ENCODE measurements at places on chromosomes 2 and 18.
A peak's percentile ranks its signal among the peaks of the same experiment; 100 is the strongest.

DNA sequence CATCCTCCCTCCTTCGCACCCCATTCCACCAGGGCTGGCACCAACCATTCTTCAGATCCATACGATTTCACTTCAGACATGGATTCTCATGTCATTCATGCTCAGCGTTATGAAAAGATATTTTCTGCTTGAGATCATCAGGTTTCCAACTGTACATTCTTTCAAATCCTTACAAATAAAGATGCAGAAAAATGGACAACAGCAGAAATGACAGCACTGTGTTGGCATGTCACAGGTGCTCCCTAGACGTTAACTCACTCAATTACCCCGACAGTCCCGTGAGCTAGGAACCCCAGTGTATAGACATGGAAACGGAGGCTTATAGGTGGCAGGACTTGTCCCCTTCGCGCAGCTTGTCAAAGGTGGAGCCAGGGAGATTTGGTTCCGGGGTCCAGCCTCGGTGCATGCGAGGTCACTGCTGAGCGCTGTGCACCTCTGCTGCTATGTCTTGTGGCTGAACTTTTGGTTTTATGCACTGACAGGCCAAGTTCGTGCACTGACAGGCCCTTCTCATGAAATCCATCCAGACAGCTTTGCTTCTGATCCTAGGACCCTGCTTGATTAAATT, 17.7 kb downstream of the FHL2 start:
- DNase-seq, result no peak

DNA sequence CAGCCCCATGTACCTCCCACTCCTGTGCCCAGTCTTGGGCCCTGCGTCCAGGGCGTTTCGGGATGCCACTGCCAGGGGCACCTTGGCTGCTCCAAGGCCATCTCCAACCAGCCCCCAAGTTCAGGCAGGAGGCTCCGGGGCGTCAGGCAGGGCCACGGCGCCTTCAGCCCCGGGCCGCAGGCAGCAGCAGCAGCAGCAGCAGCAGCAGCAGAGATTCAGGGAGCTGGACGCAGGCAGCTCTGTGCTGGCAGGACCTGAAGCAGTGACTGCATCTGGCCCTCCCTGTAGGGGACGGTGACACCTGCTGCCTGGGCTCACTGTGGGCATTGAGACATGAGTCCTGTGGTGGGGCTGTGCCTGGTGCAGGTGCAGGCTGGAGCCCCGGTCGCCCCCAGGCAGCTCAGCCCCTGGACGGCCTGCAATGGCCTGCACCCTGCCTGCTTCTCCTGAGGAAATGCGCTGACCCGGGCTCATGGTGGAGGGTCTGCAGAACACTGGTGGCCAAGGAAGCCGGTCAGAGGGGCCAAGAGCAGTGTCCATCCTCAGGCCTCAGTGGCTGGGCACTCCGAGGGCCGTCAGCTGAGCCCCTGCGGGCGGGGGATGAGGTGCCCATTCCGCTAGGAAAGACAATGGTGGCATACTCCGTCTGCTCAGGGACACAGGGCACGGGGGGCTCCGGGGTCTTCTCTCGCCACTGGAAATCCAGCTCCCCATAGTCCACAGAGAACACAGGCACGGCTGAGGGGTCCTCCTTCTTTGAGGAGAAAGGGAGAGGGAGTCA, 8.0 kb downstream of the PDCD1 start:
- DNase-seq, result no peak

DNA sequence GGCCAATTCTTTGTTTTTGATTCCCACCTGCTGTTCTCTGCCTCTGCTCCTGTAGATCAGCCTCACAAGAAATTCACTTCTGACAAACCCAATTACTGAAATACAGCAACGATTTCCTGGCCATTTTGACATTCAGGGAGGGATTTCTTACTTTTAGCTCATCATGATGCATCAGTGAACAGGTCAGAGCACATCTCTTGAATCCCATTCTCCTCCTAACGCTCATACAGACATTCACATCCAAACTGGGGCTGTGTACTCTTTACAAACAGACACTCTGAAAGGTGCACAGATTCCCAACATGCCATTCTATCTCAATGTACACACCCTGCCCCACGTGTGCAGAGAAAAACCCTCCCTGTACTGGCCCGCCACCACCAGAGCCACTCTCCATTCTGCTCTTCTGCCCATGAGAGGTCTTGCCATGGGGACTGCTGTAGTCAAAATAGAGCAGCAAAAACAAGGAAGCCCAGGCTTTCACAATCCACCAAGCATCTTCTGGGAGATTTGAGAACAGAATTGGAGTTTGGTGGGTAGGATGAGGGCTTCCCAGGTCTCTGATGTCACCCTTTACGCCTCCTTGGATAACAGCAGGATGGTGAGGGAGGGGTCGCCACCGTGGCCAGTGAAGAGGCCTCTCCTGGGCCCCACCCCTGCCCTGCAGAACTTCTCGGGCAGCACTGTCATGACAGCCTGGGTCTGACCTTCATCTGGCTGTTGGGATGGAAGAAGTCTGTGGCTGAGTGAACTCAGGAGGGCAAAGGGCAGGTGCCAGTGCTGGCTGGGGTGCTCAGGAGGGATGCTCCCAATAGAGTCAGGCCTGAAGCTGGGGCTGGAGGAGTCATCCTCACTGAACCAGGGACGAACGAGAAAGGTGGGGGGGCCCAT, 41.9 kb upstream of the ZFP36L2 start:
- DNase-seq, result no peak

- no peak for DNase-seq
Measured at GRCh38 chr2:197704434-197705120, 592 bp upstream of the MARS2 start.

- DNase-seq, result no peak
Measured at GRCh38 chr2:82498777-82499443, 1960.2 kb downstream of the SUCLG1 start.

DNA sequence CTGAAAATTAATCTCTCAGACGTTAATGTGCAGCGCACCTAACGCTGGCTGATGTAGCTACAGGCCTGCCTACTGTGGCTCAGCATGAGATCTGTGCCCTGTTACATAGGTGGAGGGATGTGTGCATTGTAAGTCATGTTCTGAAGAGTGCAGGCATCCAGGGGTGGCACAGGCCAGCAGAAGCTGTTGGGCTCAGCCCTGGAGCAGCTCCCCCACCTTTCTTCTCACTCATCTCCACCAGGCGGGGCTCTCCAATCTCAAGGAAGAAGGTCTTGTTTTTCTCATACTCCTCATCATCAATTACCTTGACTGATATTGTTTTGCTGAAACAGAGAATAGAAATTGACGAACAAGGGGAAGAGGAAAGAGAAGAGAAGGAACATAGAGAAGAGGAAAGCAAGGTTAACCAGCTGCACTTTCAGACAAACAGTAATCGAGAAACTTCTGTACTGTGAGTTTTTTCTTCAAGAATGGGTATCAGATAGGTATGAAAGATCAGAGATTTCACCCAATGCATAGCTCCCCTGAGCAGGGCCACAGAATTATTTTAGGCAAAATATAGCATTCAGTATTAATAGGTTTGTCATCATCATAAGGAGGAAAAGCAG, 273.6 kb downstream of the SLC8A1 start:
- DNase-seq, result no peak

DNA sequence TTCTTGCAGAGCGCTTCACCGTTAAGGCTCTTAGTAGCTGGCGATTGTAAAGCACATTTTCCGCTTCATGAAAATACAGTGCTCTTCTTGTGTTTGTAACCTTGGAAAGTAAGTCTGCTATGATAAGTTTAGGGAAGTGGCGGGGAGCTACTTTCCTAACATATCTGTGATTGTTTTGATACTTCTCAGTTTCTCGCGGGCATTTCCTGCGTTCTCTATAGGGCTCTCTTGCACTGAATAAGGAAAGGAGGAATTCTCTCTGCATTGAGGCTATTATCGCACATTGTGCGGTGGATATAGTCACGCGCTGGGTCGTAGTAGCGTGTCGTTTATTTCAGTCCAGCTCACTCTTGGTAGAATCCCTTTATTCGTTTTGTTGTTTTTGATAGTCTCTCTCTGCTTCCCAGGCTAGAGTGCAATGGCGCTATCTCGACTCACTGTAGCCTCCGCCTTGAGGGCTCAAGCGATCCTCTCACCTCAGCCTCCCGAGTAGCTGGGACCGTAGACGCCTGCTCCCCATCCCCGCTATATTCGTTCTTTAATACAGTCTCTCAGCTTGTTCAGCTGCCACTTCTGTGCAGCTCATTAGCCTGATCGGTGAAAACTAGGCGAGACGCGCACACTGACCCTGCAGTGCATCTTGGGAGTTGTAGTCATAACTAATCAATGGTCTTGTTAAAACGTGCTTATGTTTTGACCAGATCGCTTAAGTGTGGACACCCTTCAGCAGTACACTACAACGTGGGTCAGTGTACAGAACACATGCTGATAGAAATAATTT, 1.0 kb upstream of the PPP4R3B start:
- peak; percentile 63 for DNase-seq

- DNase-seq, result no peak
Measured at GRCh38 chr2:9877026-9877425, 33.8 kb downstream of the TAF1B start.
